ENCODE measurements at places on chromosomes 1 and 21. TPM values are rescaled to one million over a fixed set of nuclear protein-coding genes. Genes with fewer than 3 reads are reported as not detected.

- no peak for DNase-seq
Observed at GRCh38 chr1:240134596-240134995, 42.9 kb downstream of the FMN2 start.

GRCh38 chr1:170424346-170424745 lies 107.6 kb upstream of the GORAB start:
- DNase-seq = peak; percentile 15

DNA sequence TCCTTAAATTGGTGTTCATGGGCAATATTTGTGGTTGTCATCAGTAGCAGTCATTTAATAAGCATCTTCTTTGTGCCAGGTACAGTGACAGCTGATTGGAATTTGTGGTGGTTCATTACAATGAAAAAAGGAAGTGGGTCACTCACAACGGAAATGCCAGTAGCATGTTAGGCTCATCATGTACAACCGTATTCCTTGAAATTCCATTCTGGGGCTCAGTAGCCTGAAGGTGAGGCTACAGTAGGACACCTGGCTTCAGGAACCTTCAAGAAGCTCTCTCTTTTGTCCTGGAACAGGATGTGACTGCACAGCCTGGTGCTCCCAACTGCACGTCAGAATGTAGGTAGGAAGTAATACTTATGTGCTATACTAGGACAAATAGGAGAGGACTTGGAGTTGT lies 93.9 kb downstream of the ST3GAL3 start:
- no peak for DNase-seq

GRCh38 chr1:19618428-19618827 lies 25.7 kb upstream of the NBL1 start:
- no peak for DNase-seq

DNA sequence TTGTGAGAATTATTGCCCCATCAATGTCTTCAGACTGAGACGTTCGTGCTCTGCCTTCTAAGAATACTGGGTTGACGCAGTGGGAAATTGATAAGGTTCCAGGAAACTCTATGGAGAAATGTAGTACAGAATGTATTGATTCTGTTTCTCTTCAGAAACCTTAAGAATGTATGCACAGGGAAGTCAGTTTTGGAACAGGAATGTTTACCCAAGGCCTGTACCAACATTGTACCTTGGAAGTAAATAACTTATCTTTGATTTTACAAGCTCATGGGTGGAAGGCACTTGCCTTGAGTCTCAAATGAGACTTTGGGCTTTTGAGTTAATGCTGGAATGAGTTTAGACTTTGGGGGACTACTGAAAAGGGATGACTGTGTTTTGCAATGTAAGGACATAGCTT lies 59.5 kb upstream of the PCP4 start:
- DNase-seq = no peak

GRCh38 chr1:85629532-85629920 lies 49.0 kb downstream of the CCN1 start:
- DNase-seq = no peak

Gene RAP1GAP
- total RNA-seq = 0.09 TPM

Gene TEX38
- total RNA-seq = not detected

Gene ACBD3
- total RNA-seq = 72.0 TPM

Gene OR2T29
- total RNA-seq = not detected

Gene FMOD
- total RNA-seq = 6.6 TPM

Gene SLC30A2
- not detected for total RNA-seq

Gene C1orf185
- not detected for total RNA-seq

Gene CCDC24
- total RNA-seq = 2.6 TPM

Gene NIBAN1
- 121 TPM for total RNA-seq
